ENCODE measurements at places on chromosomes 4 and X.

DNA sequence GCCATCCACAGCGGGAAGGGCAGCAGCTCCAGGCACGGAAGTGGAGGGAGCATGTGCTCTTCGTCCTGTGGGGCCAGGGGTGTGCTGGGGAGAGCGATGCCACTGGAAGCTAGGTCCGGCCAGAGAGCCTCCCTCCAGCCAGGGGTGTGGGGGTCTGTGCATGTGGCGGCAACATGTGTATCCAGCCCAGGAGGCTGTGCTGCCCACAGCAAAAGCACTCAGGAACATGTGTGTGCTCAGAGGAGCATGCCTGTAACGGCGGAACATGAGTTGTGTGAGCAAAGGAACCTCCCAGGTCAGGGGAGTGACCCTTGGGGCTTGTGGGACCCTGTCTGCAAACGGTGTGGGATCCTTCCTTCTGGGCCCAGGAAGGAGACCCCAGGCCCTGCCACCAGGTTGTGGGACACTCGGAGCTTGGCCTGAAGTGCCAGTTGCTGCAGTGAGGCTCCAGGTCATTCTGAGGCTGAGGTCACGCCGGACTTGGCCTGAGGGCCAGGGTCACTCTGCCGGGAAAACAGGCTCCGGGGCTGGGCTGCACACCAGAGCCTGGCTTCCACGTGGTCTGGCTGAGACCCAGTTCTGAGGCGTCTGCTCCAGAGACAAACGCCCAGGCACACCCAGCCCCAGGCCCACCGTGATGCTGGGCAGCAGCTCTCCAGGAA lies 37.2 kb downstream of the CPLX1 start:
- no peak for DNase-seq

DNA sequence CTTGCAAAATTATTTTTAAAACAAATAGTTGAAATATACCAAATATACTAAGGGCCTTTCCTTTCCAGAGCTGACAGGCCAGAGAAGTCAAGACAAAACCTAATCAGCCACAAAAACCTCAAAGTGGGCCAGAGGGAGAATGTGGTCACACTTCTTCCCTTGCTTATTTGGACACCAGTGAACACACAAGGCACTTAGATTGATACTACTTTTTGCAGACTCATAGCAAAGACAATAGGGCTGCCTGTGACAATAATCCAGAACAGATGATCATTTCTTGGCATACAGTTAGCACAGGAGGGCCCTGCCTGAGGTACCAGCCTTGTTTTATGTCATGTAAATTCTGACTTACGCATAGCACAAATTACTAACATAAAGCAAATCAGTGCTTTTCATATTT lies 215.7 kb upstream of the NEIL3 start:
- no peak for DNase-seq

- no peak for DNase-seq
Observed at GRCh38 chr4:73707918-73708577, 32.3 kb upstream of the CXCL8 start.

DNA sequence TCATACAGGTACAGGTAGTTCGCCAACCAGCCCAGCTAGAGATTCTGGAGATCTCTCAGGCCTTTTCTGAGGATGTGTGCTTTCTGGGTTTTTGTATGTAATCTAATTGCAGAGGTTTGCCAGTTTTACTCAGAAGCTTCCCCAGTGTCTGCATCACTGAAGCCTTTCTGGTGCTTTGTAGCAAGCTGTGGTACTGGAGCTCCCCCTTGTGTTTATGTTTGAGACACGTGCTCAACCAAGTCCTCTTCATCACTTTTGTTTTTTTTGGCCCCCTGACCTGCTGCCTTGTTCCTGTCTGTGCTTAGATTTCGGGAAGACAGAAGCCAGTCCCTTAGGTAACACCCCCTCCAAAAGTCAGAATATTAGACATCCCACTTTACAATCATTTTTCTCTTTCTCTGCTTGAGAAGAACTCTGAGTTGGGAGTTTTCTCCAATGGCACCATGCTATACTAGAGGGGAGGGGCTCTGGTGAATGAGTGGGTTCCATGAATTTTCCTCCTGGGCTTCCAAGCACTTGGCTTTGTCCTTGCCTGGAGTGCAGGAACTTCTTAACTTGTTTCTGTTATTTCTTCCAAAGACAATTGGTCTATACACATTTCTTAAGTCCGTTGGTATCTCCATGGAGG lies 128.4 kb upstream of the TBC1D9 start:
- no peak for DNase-seq

DNA sequence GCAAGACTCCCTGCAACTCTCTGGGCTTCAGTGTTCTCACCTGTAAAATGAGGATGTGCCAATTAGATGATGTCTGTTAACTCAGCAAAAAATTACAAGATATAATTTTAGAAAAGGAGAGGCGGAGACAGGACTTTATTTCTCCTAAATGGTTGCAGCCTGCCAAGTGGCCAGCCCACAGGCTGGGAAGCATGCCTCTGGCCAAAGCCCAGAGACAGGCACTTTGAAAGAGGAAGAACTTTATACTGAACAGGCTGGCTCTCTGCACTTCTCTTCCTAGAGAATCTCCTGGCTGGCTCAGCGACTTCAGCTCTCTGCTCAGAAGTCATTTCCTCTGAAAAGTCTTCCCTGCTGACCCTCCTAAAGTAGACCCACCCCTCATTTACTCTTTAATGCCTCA lies 3.7 kb downstream of the PRDM5 start:
- DNase-seq = no peak

DNA sequence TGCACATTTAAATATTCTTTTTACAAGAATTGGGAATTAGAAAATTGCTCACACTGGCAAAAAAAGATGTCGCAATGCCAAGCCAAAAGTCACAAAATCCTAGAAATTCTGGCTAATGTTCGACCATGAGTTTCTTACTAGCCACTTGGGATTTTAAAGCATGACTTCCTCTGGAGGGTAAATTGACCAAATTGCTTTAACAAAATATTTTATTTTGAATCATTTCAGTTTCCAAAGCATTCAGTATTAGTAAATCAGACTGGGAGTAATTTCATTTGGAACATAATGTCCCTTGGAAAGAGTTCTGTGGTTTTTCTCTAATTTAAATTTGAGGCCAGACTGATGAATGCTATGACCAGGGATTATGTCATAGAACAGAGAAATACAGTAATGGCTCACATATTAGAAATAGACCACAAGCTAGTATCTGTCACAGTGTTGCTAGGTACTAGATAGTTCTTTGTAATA lies 7.6 kb upstream of the CXCL5 start:
- DNase-seq = no peak

DNA sequence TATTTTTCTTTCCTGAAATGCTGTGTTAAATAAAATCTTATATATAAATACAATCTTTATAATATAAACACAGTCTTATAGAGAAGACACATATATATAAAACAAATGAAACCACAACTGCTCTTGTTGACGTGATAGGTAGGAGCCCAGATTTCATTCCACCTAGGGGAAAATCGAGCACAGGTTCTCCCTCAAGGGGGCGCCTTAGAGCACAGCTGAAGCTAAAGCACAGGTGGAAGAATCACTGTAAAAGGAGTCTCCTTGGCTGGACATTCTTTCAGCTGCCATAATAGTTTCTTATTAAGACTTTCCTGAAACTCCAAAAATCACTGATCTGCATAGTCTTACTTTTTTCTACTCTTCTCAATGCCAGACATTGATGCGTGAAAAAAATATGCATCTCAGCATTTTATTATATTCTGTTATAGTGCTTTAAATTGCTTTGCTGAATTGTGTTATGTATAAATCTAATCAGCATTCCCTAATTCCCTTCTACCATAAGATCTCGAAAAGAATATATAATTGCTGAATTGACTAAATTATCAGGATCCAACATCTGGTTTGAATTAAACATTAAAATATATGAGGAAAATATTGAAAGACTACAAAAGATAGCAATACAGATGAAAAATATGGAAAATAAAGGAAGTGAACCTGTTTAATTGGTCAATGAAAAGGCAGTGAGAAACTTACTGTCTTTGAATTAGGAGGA lies 25.5 kb upstream of the RXFP1 start:
- DNase-seq = no peak

- DNase-seq = no peak
Observed at GRCh38 chr4:3724319-3725231, 41.6 kb upstream of the ADRA2C start.

GRCh38 chrX:112746812-112747595 lies 67.3 kb upstream of the LHFPL1 start:
- DNase-seq = no peak

DNA sequence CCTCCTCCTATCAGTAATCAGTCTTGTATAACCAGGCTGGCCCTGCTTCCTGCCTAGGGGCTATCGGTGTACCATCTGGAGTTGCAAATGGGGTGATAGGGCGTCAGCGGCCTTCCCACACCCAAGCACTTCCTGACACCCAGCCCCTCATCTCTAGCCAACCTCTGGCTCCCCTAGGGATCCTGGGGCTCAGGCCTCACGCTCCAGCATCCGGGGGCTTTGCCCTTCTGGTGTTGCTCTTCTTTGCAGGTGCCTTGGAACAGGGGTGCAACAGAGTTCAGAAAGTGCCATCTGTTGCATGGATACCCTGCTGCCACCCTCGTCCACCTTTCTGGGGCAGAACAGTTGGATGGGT lies 4.1 kb downstream of the IL9R start:
- no peak for DNase-seq

DNA sequence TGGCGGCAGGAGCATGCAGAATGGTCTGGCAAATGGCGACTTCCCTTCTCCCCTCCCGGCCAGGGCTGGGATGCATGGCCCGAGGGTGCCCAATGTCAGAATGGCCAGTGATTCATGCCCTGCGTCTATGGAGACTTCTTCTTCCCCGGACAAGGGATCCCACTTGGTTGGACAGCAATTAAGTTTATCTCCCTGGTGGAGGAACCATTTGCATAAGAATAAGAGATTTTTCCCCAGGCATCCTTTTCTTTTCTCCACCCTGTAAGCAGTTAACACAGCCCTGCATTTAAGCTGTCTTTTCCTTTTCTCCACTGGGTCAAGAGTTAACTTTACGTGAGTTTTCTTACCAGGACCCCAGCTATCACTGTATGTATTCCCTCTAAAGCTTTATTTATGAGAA lies 856.6 kb downstream of the GLUD2 start:
- DNase-seq = no peak

GRCh38 chr4:89860971-89861370 lies 24.0 kb upstream of the SNCA start:
- DNase-seq = no peak

DNA sequence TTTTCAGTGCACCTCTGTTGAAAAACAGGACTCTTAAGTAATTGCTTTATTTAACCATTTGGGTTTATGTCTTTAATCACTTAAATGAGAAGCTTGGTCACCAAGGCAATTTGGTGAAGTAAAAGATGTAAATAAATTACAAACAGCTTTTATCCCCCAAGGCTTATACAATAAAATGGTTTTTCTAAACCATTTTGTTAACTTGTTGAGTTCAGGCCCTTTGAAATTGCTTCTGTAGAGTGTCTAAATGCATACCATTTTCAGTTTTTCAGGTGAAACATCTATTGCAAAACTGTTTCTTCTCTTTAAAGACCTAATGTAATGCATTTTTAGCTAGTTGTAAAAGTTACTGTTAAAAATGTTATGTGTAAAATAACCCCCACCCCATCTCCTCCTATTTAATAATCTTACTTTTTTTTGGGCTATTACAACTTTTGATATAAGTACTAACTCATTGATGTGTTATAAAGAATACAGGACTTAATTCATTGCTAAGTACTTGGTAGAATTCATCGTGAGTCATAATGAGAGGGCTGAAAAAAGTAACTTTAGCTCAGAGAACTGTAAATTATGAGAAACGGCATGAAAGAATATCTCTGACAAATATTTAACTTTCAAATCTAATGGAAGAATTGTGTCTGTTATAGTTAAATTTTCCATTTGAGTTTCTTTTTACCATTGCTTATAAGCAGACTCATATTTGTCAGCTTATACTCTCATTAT lies 4.5 kb downstream of the RAPGEF2 start:
- no peak for DNase-seq

DNA sequence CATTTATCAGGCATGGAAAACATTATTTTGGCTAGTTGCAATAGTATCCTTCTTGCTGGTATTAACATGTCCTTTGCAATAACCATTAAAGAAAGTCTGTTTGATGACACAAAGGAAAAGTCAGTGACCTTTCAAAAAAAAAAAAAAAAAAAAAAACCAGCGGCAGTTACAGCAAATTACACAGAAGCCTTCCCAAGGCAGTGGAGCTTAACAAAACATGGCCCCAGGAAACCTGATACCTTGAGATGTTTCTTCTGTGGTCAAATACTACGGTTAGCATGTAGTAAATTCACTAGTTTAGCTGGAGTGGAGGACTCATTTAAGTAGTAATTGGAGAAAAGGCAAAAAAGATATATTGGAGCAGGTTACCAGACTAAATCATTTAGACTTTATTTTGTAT lies 359.1 kb downstream of the DACH2 start:
- no peak for DNase-seq

GRCh38 chr4:168854350-168854921 lies 155.6 kb downstream of the CBR4 start:
- DNase-seq = no peak

DNA sequence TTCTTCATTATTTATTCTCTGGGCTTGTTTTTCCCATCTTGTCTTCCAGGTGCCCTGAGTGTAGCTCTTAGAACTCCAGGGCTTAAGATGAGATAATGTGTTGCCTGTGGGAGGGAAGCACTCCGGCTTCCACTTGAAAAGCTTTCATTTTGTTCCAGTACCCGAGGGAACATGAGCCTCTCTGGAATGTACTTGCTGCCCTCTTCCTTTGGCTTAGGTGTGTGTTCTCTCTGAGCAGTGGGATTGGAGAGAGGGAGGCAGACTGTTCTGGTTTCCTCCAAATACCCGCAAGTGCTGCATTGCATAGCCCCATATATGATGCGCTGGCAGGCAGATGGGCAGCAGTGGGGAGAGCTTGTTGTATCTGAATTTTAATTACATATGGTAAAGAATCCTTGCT lies 861 bp upstream of the DTHD1 start:
- no peak for DNase-seq

GRCh38 chr4:21900211-21900610 lies 48.4 kb downstream of the KCNIP4 start:
- DNase-seq = no peak

DNA sequence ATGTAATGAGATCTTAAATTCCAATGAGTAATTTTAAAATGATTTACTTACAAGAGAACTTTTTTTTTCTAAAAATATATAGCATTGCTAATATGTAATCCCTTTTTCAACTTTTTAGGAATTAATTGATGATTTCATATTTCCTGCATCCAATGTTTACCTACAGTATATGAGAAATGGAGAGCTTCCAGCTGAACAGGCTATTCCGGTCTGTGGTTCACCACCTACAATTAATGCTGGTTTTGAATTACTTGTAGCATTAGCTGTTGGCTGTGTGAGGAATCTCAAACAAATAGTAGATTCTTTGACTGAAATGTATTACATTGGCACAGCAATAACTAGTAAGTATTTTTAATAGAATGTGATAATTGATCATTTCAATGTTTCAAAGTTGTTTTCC lies 113.2 kb downstream of the USP9X start:
- no peak for DNase-seq

DNA sequence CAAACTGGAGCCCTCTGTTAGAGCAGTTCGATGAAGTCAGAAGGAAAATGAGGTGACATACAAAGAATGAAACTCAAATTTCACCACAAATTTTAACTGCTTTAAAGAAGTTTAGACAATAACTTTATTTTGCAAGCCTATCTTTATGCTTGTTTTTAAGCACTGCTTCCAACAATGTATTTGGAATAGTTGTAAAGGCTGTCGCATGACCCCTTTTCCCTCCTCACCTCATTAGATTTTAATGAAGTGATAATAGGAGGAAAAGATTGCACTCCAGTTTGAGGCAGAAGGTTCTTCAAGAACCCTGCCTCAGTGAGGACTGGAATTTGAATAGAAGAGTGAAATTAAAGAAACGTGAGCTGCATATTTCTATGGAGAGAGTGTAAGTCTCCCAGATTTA lies 386.1 kb upstream of the NR3C2 start:
- no peak for DNase-seq

Data from stimulated activated CD4-positive, alpha-beta T cell treated with anti-CD3 and anti-CD28 coated beads, Interleukin-1b, Interleukin-23, amount 100 ng/mL, for 4 hours (primary cell).